ENCODE measurements at places on chromosomes 7 and 10. TPM values are rescaled to one million over a fixed set of nuclear protein-coding genes. Genes with fewer than 3 reads are reported as not detected.

DNA sequence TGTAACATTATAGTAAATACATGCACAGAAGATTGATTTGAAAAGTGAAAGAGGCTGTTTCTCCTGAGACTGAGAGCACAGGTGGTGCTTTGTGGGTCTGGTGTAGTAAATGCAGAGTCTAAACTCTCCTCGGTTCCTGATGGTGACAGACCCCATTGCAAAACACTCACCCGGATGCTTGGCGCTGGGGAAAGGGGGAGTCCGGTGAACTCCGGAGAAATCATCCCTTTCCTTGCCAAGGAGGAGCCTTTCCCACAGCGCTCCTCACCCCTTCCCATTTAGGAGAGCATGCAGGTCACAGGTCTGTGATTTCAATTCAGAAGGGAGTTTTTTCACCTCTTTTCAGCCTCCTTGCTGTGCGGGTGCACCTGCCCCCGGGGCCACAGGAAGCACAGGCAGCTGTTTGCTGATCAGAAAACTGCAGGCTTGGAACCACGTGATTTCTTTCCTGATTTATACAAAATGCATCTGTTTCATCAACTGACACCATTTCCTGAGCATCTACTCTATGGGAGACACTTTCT is 75.6 kb upstream of the LYZL2 start:
- H3K27ac ChIP-seq = peak overlapping the region; percentile 99
- peak overlapping the region; percentile 82 for H3K4me3 ChIP-seq
- H3K4me1 ChIP-seq = peaks cover 65% of the 10 kb centered on the region
- H3K27me3 ChIP-seq = no peaks in the 10 kb centered on the region
- peaks cover 36% of the 10 kb centered on the region for H3K36me3 ChIP-seq

CCDC136 gene
- total RNA-seq = 4.8 TPM

MAT1A gene
- total RNA-seq = not detected

GRCh38 chr7:15972862-15973275 is 286.4 kb upstream of the MEOX2 start:
- no peak overlapping the region for H3K4me3 ChIP-seq
- no peaks in the 10 kb centered on the region for H3K36me3 ChIP-seq
- DNase-seq = no peak
- no peaks in the 10 kb centered on the region for H3K27me3 ChIP-seq

FEZF1 gene
- not detected for total RNA-seq

GRCh38 chr7:117870448-117871130 is 2.7 kb downstream of the CTTNBP2 start:
- no peak overlapping the region for H3K27ac ChIP-seq
- peaks cover 35% of the 10 kb centered on the region for H3K27me3 ChIP-seq
- peaks cover 2% of the 10 kb centered on the region for H3K4me1 ChIP-seq
- DNase-seq = no peak
- no peak overlapping the region for H3K4me3 ChIP-seq

ZFAND4 gene
- total RNA-seq = 19.7 TPM

DNA sequence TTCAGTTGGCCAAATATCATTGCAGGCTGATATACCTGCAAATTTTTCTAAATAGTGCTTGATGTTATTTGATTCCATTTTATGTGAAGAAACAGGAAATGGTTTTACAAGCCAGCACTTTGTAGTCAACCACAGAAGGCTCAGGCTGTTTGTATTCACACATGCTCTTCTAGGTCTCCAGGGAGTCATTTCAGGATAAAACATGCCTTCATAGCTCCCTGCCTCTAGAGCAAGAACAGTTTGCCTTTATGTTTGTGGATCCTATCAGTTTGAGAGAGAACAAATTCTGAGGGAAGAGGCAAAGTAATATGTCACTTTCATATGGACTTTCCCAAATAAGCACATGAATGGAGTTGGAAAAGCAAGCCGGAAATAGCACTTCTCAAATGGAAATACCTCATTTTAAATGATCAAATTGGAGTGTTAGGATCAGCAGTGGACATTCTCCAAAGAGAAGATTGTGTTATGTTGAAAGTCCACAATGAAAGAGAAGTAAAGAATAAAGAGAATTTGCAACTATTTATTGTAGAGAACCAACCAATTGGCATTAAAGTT is 277.6 kb downstream of the KCND2 start:
- H3K4me3 ChIP-seq = no peak overlapping the region
- no peaks in the 10 kb centered on the region for H3K4me1 ChIP-seq
- H3K27me3 ChIP-seq = no peaks in the 10 kb centered on the region
- no peak overlapping the region for H3K27ac ChIP-seq

GRCh38 chr10:64175271-64175962 is 654.2 kb downstream of the REEP3 start:
- H3K4me1 ChIP-seq = no peaks in the 10 kb centered on the region
- H3K27ac ChIP-seq = no peak overlapping the region
- H3K4me3 ChIP-seq = no peak overlapping the region
- DNase-seq = no peak
- H3K27me3 ChIP-seq = no peaks in the 10 kb centered on the region

GRCh38 chr10:27815846-27816245 is 70.2 kb upstream of the MKX start:
- H3K27ac ChIP-seq = no peak overlapping the region
- H3K27me3 ChIP-seq = peaks cover 4% of the 10 kb centered on the region
- no peak overlapping the region for H3K4me3 ChIP-seq
- no peaks in the 10 kb centered on the region for H3K4me1 ChIP-seq
- no peaks in the 10 kb centered on the region for H3K36me3 ChIP-seq
- no peak for DNase-seq

ELFN1 gene
- 0.08 TPM for total RNA-seq

LMOD2 gene
- total RNA-seq = not detected

DNA sequence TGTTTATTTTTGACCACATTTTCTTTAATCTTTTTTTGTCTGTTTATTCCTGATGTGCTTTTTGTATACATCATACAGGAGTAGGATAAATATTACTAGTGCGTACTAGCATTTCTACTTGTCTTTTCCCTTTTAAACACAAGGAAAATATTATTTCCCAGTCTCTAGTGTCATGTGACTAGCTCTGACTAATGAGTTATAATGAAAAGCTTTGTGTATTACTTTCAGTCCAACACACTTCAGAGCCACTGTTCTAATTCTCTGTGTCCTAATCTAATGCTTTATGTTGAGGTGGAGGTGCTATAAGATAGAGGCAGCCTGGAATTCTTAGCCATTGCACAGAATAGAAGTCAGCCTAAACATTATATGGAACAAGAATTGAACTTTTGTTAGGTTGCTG is 65.0 kb upstream of the RAB18 start:
- H3K27ac ChIP-seq = no peak overlapping the region
- H3K27me3 ChIP-seq = peaks cover 11% of the 10 kb centered on the region
- no peaks in the 10 kb centered on the region for H3K4me1 ChIP-seq
- no peak overlapping the region for H3K4me3 ChIP-seq
- no peak for DNase-seq
- no peaks in the 10 kb centered on the region for H3K36me3 ChIP-seq

DNA sequence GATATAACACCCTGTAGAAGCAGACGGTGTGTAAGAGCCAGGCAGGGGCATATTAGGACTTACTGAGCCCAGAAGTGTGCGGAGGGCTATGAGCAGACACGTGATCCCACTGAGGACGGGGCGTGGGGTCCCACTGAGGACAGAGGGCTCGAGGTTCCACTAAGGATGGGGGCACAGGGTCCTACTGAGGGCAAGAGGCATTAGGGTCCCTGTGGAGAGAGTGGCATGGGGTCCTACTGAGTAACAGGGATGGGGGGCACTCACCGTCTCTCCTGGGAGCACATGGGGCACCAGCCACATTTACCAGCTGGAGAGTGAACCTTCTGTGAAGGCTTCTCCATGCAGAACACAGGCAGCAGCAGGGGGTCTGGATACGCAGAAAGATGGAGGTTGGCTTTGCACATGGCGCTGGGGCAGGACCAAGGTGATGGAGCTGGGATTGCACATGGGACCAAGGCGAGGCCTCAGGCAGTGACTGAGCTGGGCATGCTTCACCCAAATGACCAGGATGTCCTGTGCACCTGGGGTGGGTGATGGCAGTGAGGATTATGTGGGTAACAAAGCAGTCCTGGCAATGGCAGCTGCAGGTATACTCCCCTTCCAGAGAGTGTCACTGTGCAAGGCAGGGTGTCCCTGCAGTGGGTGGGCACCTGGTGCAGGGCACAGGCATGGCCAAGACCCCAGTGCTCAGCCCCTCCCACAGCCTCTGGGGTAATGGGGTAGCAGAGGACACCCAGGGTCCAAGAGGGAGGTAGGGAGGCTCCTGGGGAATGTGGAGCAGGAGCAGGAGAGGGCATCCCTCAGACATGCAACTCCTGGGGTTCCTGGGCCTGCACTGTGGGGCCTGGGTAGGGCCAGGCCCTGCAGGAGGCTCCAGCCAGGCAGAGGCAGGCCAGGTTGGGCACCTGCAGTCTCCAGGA is 278.1 kb downstream of the TCERG1L start:
- no peaks in the 10 kb centered on the region for H3K4me1 ChIP-seq
- no peak overlapping the region for H3K27ac ChIP-seq
- H3K4me3 ChIP-seq = no peak overlapping the region

MBL2 gene
- not detected for total RNA-seq

NPTX2 gene
- not detected for total RNA-seq

- no peak for DNase-seq
- H3K4me3 ChIP-seq = no peak overlapping the region
- H3K36me3 ChIP-seq = peaks cover 26% of the 10 kb centered on the region
- H3K27ac ChIP-seq = no peak overlapping the region
Measured at GRCh38 chr10:72419241-72419640, 64.5 kb upstream of the DNAJB12 start.

- H3K27ac ChIP-seq = no peak overlapping the region
- no peak for DNase-seq
- peaks cover 16% of the 10 kb centered on the region for H3K4me1 ChIP-seq
- no peak overlapping the region for H3K4me3 ChIP-seq
Measured at GRCh38 chr10:13712837-13713581, 126.2 kb downstream of the PRPF18 start.

DNA sequence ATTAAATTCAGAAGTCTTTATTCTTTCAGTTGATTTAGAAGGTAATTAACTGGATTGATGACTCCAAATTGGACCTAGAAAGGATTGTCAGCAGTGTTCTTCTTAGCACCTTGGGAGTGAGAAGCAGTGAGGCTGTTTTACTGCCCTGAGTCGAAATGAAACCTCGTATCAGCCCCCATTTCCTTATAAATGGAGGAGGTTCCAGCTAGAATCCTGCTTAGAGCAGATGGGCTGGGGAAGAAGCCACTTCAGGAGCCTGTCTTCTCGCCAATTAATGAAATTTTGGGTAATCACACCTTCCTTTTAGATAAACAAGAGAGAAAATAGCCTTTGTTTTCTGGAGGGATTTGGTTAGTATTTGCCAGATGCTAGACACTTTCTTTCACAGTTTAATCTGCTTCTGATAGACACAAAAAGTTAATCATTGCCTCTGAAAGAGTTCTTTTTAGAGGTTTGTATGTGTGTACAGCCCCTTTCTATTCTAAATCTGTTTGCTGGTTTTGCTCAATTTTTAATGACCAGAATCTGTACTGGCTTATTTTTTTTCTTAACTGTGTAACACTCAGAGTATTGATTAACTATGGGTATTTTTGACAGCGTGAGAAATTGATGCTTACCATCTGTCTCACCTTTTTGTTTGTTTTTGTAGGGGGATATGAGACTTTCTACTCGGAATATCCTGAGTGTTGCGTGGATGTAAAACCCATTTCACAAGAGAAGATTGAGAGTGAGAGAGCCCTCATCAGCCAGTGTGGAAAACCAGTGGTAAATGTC is 4.6 kb downstream of the DUSP5 start:
- peaks cover 72% of the 10 kb centered on the region for H3K4me1 ChIP-seq
- peak overlapping the region; percentile 96 for H3K27ac ChIP-seq
- peaks cover 87% of the 10 kb centered on the region for H3K36me3 ChIP-seq
- peak overlapping the region; percentile 99 for H3K4me3 ChIP-seq

AZGP1 gene
- total RNA-seq = not detected

Data from activated CD4-positive, alpha-beta memory T cell treated with anti-CD3 and anti-CD28 coated beads, Interleukin-2, amount 10 ng/mL, durations not matched to agents 7 days and 5 days (primary cell).